Amygdala (tissue), 56 donors: ENCODE measurements at places on chromosomes 1 and 21.

- DNase-seq: no peak
Observed at GRCh38 chr1:115507901-115508300, 133.9 kb upstream of the VANGL1 start.

- no peak for DNase-seq
Observed at GRCh38 chr1:214331180-214331579, 50.2 kb downstream of the SMYD2 start.

DNA sequence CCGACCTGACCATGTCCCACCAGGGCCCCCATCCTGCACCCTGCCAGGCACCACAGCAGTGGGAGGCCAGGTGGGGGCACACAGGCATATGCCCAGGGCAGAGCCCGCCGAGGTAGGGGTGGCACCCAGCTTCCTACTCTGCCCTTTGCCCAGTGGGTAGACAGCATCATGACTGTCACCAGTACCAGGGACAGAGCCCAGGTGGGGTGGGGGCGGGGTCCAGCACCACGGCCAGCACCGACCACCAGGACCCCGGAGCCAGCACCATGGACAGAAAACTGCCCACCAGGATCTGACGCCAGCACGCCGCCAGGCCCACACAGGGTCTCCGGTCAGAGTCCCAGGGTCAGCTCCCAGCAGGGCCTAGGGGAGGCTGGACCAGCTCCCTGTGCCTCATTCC lies 3.8 kb downstream of the TAS1R3 start:
- DNase-seq: no peak

DNA sequence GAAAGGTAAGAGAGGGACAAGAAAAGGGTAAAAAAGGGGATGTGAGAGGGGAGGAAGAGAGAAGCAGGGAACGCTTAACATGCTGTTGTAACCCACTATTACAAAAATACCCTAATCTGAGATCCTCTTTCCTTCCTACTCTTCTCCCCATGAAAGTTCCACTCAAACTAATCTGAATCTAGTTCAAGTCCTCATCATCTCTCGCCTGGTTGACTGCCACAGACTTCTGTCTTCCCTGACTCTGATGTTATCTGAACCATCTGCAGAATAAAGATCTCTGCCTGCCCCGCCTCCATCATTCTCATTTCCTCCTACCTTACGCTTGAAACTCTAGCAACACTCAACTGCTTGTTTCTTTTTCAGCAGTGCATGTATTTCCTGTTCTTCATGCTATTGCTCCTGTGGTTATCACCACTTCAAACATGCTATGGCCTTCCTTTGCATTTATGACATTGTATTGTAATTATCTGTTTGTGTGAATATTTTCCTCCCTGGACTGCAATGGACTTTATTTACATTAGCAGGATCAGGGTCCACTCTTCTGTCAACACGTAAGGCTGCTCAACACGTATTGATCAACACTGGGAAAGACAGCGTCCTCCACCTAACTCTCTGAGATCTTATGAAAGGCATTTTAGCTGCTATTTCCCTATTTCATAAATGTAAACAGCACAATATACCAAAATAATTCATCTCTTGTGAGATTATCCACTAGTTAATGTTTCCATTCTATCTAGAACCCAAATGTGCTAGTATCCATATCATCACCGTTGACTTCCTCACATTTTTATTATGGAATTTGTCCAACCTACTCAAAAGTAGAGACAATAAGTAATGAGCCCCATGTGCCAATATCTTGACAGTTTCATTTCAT lies 215.5 kb upstream of the USP25 start:
- DNase-seq: no peak

- no peak for DNase-seq
Observed at GRCh38 chr1:116878804-116879477, 30.8 kb upstream of the PTGFRN start.

- no peak for DNase-seq
Observed at GRCh38 chr1:158124034-158124433, 56.7 kb upstream of the CD1D start.

DNA sequence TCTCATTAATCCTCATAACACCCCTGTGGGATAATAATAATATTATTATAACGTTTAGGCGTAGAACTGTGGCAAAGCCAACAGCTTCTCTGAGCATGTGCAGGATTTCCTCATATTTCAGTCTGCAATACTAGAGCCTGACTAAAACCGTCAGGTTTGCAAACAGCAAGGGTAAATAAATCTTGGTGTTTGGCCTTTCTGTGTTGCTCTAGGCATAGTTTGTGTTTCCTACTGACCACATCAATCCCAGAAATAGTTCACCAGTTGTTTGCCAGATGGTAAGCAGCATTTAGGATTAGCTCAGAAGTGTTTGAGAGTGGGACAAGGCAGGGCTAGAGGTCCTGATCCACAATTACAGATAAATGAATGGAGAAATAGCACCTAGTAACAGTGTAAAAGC lies 2.8 kb upstream of the KCNA3 start:
- no peak for DNase-seq

DNA sequence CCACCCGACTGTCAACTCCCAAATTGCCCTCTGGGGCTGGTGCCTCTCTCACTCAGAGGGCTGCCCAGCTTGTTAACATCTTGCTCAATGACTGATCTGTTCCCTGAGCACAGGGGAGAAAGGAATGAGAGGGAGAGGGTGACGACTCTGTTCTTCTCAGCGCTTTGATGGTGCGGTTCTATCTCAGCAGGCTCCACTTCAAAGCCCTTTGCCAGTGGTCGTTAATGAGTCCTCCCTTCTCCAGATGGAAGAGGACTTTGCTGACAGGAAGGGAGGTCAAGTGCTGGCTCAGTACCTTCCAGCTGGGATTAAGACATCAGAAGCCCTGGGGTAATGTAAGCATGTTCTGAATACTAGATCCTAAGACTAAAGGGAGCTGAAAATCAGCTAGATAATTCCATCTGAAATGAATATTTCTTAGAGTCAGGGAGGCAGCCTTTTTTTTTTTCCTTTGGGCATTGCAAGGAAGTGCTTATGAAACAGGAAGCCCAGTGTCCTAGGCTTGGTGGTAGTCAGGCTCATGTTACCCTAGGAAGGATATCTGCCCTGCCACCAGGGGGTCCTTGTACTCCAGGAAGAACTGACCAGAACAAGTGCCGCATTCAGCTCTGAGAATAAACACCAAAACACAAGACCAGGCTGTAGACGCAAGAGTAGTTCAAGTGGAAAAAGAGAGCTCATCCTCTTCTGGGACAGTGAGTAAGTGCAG lies 4.7 kb downstream of the FMOD start:
- DNase-seq: no peak

GRCh38 chr21:28817871-28818270 lies 174.8 kb downstream of the LTN1 start:
- DNase-seq: no peak

GRCh38 chr21:34690041-34690792 lies 21.4 kb downstream of the CLIC6 start:
- no peak for DNase-seq

- DNase-seq: no peak
Observed at GRCh38 chr1:117267232-117267774, 56.6 kb upstream of the VTCN1 start.

DNA sequence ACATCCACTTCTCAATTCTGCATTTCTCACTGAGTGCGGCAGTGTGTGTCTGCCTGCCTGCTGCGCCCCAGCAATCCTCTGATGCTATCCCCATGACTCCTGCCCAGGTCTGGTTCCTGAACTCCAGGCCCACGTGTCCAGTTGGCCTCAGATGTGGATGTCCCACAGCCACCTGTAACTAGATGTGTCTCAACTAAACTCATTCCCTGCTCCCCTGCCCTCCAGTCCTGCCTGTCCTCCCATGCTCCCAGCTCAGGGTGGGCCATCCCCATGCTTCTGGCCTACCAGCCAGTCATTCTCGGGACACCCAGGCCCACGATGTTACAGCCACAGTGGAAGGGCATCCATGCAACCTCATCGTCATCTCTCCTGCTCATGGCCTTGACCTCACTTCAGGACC lies 76.8 kb downstream of the STUM start:
- no peak for DNase-seq

- DNase-seq: no peak
Observed at GRCh38 chr1:58808077-58808476, 24.2 kb upstream of the JUN start.

- DNase-seq: no peak
Observed at GRCh38 chr1:37430103-37430985, 44.0 kb upstream of the ZC3H12A start.

DNA sequence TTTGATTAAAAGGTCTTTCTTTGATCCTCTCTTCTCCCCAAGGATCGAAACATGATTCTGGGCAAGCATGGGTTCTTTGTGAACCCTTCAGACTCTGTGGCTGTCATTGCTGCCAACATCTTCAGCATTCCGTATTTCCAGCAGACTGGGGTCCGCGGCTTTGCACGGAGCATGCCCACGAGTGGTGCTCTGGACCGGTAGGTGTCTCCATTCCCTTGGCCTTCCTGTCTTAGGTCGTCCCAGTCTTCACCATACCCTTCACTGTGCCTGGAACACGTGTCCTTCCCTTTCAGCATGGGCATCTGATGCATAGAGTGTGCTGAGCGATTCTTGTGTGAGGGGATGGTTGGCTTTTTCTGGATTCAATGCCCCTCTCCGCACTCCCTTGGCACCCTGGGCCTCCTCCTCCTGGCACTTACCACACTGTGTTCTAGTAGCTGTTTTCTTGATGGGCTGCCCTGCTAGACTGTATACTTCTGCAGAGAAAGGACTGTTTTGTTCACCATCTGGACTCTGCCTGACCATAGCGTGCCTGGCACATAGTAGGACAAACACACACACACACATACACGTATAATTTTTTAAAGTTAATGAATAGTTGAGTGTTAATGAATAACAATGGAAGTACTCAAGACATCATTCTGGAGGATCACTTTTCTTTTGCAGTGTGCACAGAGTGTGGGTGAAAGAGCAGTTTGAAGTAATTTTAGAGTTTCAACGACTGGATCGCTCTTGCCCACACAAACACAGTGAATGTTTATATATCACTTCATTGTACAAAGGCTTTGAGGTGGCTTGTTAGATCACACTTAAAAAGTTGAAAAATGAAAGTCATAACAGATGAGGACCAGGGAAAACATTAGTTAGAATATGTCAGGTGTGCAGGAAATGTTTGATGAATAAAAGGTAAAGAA lies 43.2 kb downstream of the PGM1 start:
- DNase-seq: no peak

GRCh38 chr1:201728731-201729130 lies 100.2 kb upstream of the IPO9 start:
- DNase-seq: no peak

DNA sequence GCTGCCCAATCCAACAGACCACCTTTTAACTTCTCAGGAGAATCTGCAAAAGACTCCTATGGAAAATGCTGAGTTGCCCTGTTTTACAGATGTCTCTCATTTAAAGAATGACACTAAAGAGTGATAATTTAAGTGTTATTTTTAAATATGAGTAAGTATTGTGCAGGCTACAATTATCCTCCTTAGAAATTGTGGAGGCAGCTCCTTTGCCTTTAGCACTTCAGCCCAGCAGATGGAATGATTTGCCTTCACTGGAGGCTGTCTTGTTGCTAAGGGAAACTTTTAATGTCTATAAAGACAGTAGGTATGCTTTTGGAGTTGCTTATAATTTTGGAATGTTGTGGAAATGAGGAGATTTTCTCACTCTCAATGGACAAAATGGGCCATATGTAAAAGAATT lies 1345.5 kb downstream of the NCAM2 start:
- no peak for DNase-seq

DNA sequence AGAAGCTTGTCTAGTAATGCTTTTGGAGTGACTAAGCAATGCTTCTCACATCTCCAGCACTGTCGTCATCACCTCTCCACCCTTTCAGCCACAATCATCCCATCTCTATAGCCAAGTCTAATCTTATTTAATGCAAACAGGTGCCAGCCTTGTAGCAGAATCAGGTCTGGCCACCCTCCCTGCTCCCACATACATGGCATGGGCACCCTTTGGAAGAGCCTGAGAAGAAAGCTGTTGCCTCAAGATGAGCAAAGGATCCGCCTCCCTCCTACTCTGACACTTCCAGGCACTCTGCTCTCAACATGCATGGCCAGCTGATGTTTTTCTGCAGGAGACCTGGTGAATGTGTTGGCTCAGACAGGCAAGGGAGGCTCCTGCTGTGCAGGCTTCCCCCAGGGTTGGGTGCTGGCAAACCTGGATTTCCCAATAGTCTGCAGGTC lies 113.1 kb upstream of the GRIK3 start:
- DNase-seq: no peak

GRCh38 chr1:38297842-38298241 lies 251.2 kb upstream of the POU3F1 start:
- no peak for DNase-seq

- DNase-seq: no peak
Observed at GRCh38 chr21:45267390-45267760, 20.3 kb downstream of the POFUT2 start.

- no peak for DNase-seq
Observed at GRCh38 chr1:209720826-209721225, 16.2 kb downstream of the HSD11B1 start.

DNA sequence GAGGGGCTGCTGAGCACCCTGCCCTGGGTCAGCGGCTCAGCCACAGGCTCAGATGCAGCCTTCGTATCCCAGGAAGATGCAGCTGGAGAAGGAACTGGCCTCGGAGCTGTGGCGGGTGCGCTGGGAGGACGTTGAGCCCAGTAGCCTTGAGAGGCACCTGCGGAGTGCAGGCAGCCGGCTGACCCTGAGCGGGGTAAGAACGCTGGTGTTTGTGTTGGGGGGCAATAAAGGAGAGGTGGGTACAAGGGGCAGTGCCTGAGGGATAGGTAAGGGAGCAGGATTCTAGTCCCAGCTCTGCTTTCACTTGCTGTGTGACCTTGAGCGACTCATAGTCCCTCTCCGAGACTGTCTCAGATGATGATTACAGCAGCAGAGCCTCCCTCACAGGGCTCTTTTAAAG lies 6.4 kb downstream of the NPR1 start:
- no peak for DNase-seq

DNA sequence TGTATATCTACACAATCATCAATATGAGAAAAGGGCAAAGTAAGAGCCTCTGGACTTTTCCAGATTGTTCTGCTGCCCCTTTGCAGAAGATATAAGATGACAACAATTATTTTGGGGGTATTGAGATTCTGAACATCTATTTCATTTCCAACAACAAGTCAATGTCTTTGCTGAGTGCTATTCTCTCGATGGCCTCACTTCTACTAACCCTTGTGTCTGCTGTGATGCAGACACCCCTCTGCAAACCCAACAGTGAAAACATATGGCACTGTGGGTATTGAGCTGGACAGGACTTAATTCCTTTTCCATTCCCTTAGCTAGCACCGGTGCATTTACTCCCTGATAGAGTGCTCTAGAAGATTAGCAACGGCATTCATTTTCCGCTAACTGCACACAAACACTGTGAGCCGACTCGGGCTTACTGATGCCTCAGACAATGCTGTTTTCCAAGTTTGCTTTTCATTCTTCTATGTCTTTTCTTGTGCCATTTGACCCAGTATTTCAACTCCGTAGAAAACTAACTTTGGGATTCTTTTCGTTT lies 33.4 kb upstream of the SMYD2 start:
- DNase-seq: no peak
